Stromal cell of bone marrow (primary cell): ENCODE measurements at places on chromosomes 1 and 21.
A peak's percentile ranks its signal among the peaks of the same experiment; 100 is the strongest.

DNA sequence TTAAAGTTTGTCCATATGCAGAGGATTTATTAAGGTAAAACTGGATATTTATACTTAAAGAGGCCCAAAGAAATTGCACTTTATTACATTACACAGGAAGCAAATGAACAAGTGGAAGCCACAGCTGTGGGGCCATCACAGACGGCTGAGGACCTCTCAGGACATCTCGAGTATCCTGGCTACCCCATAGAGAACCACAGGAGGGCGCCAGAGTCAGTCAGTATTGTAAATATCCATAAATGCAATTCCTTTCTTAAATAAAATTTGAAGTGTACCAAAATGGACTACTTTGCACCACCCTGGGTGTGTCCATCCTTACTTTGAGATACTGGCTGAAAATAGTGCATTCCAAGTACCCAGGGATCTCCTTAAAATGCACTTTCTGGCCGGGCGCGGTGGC, 257.2 kb downstream of the MRPL39 start:
- no peak for DNase-seq

DNA sequence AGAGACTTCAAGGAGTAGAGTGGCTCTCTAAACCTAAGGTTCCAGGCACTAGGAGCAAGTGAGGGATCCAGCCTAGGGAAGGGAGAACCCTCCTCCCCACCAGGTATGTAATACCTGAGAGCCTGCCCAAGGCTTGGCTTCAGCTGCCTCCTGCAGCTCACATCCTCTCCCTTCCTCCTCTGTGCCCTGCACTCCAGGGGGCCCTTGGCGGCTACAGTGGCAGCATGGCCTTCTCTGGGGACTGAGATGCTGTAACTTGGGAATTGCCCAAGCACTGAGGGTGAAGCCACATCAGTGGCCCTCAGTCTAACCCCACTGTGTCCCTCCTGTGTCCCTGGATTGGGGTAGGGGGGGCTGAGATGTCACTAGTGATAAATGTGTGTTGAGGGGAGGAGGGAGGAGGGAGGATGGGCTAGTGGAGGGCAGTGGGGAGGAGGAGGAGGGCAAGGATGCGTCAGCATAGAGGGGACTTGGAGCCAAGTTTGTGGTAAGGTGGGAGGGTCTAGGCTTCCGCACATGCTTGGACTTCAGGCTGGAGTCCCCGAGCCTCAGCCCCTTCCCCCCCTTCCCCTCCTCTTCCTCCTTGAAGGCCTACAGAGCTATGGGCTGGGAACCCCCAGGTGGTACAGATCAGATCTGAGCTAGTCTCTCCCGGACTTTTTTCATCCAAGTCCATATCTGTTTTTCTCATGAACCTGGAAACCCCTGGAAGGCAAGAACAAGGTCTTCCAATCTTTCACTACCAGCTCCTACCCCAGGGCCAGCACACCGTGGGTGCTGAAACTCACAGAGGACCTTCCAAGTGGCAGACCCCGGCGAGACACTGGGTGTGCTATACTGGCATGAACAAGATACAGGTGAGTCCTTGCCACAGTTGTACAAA, 17.5 kb downstream of the COL9A2 start:
- no peak for DNase-seq

GRCh38 chr1:99305626-99306025, 41.3 kb downstream of the PLPPR4 start:
- no peak for DNase-seq

DNA sequence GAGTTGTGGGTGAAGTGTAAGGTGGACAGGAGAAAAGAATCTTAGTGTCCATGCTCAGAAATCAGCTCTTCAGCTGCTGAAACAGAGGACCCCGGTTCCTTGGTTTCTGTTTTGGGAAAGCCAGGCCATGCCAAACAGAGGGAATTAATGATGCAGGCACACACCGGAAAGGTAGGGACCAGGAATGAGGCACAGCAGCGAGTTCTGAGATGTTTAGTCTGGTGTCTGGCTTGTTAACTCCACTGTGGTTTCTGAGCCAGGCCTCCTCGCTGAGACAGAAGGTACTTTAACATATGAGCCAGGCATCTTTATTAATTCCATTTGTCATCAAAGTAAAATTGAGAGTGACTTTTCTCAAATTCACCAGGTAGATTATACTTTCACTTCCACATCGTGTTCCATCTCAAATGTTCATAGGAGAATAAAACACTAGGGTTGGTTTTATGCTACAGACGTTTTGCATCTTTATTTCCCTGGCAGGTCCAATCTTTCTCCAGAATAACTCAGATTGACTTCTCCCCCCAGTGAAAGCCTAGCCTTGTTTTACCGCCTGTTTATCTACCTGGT, 23.5 kb downstream of the LRRC8D start:
- DNase-seq = no peak

DNA sequence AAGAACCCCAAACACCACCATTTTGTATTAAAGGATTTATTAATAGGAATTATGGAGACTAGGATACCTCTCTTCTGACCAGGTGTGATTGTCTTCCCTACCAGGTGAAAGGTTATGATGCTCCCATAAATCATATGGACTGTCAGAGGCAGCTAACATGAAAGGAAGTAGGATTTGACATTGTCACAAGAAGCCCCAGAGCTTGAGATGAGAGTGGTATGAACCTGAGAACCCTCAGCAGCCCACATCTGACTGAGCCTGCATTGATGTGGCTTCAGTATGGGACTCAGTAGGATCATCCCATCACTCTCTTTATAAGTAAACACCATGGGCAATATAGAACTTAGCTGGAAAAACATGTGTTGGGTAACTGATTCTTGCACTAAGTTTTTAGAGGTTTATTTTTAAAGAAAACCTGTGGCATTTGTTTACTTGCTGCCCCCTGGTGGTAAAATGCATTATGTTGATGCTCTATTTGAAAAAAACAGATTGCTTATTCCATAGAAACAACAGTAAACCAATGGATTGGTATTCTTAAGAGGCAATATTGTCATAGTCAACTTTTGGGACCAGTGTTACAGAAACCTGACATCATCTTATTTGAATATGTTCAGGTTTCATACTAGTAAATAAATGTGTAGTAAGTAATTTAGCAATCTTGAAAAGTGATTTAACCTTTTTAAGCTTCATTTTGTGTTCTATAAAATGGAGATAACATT, 16.6 kb upstream of the CACYBP start:
- no peak for DNase-seq

GRCh38 chr1:208145167-208145566, 99.0 kb downstream of the PLXNA2 start:
- DNase-seq = no peak

DNA sequence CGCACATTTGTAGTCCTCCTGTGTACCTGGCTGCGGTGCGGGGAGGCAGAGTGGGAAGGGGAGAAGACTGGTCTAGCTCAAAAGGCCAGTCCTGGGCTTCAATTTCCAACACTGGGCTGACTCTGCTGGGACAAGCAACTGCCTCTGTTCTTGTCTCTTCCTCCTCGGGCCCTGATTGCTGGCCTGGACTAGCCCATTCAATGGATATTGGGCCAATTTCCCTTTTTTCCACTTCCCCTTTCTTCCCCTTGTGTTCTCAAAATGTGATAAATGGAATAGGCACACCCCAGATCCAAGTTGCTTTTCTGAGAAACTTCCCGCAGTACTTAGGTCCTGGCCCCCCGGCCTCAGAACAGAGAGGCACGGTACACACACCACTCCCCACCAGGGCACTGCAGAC, 48.2 kb downstream of the SPSB1 start:
- no peak for DNase-seq

DNA sequence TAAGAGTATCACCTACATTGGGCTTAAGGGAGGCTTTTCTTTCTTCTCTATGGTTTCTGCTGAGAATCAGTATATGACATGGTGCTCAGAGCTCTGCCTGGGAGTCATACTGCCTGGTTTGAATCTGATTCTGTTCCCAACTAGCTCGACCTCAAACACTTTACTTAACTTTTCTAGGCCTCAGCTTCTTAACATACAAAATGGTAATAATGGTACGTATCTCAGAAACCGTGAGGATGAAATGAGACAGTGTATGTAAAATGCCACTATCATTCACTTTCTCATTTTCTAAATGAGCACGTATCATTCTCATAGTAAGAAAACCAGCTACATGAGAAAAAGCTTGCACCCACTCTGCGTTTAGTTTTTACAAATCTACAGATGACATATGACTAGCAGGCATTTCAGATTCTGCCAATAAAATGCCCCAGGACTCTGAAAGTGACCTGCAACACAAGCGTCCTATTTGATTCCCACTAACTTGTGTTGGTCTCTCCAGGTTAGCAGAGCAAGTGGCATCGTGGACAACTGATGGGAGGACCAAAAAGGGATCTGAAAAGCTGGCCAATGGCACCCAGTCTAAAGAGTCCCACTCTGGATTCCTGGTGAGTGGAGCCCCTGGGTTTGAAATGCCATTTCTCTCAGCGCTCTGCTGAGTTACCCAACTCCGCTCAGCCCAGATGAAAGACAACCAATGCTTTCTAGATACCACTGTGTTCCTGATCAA, 6.1 kb downstream of the CTNNBIP1 start:
- no peak for DNase-seq

DNA sequence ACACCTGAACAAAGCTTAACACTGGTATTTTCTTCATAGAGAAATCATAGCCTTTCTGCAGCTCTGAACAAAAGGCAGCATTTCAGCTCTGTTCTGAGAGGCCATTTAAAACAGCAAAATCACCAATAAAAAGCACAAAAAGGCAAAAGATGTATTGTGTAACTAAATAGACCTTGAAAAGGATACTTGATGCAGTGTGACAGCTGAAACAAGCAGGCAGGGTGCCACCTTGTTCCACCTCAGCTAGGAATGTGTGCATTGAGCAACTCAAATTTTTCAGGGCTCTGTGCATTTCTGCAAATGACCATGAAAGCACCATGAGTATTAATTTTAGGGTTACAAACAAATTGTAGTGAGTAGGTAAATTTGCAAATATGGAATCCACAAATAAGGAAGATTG, 65.8 kb downstream of the RHOU start:
- DNase-seq = no peak

DNA sequence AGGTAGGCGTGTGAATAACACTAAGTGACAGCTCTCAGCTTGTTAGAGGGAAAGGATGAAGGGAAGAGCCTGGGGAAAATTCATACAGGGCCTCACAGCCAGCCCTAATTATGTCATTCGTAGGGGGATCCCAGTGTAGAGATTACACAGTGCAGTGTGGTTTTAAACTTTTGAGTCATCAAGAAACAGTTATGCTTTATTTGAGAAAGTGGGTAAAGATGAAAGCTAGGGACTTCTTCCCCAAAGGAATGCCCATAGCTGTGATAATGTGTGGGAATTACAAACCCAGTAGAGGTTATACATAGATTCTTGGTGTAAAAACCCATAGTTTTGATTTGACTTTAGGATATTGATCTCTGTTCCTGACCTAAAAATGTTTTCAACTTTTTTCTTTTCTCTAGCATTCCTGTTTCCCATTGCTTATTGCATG, 1.9 kb downstream of the TTF2 start:
- peak; percentile 38 for DNase-seq

DNA sequence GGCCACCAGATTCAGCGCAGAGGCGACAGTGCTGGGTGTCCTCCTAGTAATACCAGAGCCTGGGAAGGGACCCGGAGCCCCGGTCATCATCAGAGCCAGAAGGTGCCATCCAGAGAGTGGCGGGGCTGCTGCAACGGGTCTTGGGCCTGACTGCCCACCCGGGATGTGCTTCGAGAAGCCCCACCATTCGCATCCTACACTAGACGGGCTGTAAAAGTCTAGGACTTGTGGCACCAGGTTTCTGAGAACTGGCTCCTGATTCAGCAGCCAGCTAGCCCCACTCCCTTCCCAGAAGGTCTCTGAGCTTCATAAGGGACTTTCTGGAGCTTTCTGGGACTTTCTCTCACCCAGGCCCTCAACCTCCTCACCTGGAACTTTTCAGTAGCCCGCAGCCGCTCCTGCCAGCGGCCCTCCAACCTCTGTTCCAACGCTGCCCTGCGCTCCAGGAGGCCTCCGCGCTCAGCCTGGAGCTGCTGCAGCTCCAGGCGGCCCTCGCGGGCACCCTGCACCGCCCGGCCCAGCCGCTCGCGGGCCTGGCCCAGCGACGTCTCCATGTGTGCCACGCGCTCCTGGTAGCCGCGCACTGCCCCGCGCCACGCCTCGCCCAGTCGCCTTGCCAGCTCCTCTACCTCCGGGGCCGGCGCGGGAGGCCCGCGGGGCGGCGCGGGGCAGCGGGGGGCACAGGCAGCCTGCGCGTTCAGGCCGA, 940 bp downstream of the NES start:
- DNase-seq = no peak

DNA sequence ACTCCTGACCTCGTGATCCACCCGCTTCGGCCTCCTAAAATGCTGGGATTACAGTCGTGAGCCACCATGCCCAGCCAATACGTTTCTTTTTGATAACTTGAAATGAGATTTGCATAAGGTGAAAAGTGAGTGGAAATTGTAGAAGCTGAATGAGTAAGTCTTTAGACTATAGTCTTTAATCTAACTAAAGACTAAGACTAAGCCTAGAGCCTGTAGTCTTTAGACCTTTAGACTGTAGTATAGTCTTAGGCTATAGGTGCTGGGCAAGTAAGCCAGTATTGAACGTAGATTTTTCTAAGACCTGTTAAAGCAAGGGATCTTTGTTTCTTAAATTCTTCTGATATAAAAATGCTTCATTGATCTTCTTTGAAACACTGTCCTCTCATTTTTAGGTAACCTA, 12.1 kb downstream of the PPP2R5A start:
- DNase-seq = no peak

GRCh38 chr1:184951788-184952187, 22.5 kb downstream of the NIBAN1 start:
- DNase-seq = no peak

- no peak for DNase-seq
These were observed 2.1 kb downstream of the RIPK4 start for GRCh38 chr21:41764558-41765419.

DNA sequence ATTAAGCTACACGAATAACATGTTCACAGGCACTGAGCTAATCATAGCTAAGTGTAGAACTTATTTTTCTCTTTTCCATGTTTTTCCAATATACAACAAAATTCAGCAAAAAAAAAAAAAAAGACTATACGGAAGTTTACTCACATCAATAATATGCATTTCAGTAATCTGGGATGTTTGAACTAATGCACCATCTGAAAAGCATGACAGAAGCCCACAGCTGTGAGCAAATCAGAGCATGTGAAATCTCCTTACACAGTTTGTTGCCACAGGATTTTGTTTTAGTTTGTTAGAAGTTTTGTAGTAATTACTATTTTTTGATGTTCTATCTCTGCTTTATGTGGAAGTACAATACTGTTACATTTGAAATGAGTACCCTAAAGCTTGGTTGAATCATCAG, 1051.7 kb downstream of the TTLL7 start:
- no peak for DNase-seq

GRCh38 chr1:192516776-192517297, 58.7 kb upstream of the RGS1 start:
- DNase-seq = no peak

DNA sequence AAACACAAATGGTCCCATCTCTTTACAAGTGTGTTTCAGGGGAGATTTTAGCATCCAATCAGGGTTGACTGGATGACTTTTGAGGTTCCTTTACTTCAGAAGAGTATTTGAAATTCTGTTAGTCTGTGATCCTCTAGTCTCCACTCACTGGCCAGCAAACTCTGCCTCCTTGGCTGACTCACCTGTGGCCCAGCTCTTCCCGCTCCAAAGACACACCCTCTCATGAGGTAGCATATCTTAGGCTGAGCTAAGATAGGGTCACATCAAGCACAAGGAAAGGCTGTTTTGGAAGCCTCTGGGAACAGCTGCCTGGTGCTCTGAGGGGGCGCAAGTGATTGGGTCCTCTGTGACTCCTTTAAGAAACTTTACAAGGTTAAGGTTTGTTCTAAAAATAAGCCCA, 102.3 kb upstream of the FGGY start:
- no peak for DNase-seq
